ENCODE measurements at places on chromosomes 13 and 19. TPM values are rescaled to one million over a fixed set of nuclear protein-coding genes. Genes with fewer than 3 reads are reported as not detected.

ZNF835 gene
- 0.78 TPM for total RNA-seq

CEACAM21 gene
- total RNA-seq: 0.73 TPM

HTR2A gene
- not detected for total RNA-seq

DNA sequence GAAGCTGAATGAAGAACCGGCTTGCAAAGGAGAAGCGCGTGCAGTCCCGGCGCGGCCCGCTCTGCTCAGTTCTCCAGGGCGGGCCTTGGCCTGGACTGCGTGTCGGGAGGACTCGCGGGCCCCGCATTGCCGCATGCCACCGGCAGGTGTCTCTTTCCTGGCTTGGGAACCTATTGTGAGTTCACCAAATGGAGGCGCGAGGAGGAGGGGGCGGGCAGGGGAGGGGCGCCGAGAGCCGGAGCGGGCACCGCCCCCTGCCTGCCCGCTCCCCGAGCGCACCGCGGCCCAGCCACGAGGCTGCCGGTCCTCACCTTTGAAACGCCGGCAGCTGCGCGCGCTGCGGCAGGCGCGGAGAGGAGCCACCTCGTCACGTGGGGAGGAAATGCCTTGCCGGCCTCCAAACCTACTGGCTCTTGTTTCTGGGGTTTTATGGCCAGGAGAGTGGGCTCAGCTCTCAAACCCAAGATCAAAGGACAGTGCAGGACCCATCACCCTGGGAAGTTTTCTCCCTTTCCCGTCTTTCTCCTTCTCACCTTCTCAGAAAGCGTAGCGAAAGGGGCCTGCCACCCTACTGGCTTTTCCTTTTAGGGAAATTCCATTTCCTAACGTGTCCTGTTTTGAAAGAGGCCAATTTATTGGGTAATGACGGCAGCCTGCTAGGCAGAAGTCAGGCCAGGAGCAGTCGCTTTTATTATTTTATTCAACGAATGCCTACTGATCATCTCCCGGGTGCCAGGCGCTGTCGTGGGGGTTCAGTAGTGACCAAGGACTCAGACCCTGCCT, 13.8 kb upstream of the UBE2L5 start:
- peak; percentile 67 for DNase-seq

- no peak for DNase-seq
Measured at GRCh38 chr13:111270765-111271698, 49.4 kb upstream of the TEX29 start.

DNA sequence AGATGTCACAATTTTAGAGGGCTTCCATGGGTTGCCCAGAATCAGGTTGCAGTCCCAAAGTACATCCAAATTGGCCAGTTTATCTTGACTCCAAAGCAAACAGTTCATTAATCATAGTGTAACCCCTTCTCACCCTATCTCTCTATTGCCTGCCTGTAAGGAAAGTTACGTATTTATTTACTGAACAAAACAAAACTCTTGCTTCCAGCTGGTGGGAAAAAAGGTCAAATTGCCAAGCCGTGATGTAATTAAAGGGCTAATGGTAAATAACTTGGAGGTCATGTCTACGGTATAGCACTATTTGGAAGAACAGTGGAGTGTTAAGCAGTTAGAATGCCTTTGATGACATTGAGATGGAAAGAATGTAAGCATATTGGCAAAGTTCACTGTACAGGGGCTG, 214.0 kb downstream of the DLEU7 start:
- no peak for DNase-seq

DNA sequence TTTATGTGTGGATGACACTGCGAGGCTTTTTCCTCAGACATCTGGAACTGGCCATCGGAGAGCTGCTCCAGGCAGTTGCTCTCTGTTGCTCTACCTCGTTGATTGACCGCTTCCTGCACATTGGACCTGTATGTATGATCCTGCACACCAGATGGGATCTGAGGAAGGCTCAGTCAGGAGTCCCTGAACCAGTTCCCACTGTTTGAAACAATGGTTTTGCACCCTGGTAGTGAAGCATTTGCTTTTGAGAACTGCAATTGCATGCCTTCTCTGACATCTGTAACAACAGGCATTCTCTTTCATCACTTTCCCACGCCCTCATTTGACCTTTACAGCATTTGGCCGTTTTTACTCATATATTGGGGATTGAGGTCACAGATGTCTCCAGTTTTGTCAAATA, 61.1 kb upstream of the NPAS1 start:
- DNase-seq: peak; percentile 32

- no peak for DNase-seq
Measured at GRCh38 chr19:17965370-17966128, 1.4 kb upstream of the KCNN1 start.

- DNase-seq: no peak
Measured at GRCh38 chr13:30551189-30551588, 66.5 kb upstream of the USPL1 start.
